ENCODE measurements at places on chromosomes 7 and 10.
A peak's percentile ranks its signal among the peaks of the same experiment; 100 is the strongest.

DNA sequence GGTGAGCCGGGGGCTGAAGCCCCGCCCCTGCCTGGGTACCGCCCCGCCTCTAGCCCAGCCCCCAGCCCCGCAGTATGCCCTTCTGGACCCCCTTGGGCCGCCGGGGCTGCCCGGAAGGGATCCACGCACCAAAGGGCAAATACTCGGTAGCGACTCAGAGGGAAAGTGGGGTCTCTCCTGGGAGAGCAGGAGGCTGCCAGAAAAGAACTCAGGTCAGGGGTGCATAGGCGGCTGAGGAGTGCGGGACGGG is 796 bp downstream of the FBXL15 start:
- DNase-seq: no peak

DNA sequence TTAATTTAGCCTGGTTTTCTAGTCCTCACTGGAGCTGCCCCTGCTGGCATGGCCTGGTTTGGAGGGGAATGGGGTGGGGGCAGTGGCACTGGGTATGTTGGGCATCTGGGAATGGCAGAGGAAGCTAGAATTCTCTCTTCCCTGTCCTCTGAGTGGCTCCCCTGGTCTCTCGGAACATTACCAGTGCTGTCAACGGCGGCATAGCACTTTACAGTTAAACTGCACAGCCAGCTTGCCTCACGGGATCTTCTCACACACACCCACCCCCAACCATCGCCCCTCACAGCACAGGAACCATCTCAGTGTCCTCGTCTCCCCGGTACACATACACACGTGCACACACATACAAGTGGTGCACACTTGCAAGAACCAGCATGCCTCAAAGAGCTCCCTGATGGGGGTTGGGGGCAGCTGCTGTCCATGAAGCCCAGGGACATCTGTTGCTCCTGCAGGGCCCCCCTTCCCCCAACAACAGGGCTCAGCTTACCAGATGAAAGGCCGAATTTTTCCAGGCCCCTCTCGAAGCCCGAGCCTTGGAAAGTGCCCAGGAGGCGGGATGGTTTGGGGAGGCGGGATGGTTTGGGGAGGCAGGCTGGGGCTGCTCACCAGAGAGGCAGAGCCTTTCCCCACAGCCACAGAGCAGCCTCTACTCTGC is 41.0 kb downstream of the TSPAN15 start:
- DNase-seq: no peak

DNA sequence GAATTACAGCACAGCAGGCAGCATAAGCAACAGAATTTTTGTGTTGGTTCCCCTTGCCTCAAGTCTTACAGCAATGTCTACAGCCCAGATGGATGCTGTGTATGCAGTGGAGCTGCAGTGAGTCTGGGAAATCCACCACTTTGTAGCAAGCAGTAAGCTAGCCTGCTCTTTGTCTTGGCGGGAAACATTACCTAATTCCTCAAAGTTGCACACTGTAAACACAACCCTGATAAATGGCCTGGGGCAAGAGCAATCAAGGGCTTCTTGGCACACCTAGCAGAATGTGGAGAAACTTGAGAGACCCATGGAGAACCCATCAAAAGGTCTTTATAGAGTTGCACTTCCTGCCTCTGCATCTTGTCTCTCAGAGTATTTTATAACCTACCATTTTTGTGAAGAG is 102.0 kb upstream of the FOXP2 start:
- no peak for DNase-seq

GRCh38 chr7:28882869-28883470 is 75.2 kb downstream of the TRIL start:
- DNase-seq: no peak

DNA sequence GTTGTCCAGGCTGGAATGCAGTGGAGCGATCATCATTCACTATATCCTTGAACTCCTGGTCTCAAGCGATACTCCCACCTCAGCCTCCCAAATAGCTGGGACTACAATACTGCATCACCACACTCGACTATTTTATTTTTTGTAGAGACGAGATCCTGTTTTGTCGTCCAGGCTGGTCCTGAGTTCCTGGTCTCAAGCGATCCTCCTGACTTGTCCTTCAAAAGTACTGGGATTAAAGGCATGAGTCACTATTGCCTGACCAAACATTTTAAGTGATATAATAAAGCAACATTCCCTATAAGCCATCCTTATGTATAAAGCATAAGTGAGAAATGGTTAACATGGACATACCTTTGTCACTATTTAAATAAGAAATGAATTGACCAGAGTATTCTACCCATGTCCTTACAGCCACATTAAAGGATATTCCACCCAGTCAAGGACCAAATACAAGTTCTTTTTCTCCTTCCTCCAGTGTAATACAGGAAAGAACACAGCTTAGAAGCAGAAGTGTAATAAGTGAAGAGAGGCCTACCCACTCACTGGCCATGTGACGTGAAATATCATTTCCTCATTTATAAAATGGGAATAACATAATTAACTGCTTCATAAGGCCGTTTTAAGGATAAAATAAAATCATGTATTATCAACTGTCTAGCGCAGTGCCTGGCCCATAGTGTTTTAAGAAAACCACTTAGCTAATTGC is 82.0 kb downstream of the DOCK4 start:
- DNase-seq: no peak

GRCh38 chr7:142790056-142790455 is 19.3 kb downstream of the PRSS2 start:
- no peak for DNase-seq

DNA sequence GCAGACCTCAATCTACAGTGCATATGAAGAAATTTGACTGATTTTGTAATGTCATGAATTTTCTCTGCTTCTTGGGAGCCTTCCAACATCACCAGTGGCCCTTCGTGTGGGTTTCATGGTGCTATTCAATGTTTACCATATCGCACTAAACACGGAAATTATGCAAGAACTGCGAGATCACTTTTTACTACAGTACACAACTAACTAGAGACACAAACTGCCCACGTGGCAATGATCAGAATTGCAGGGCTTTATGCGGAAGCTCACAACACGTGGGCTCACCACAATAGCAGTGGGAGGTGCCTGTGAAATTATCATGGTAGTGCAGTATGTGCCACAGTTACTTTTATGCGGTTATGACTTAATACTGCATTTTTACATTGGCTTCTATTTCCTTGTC is 449.7 kb upstream of the KLF6 start:
- DNase-seq: no peak

- DNase-seq: no peak
Observed at GRCh38 chr7:84546403-84546802, 351.8 kb upstream of the SEMA3A start.

DNA sequence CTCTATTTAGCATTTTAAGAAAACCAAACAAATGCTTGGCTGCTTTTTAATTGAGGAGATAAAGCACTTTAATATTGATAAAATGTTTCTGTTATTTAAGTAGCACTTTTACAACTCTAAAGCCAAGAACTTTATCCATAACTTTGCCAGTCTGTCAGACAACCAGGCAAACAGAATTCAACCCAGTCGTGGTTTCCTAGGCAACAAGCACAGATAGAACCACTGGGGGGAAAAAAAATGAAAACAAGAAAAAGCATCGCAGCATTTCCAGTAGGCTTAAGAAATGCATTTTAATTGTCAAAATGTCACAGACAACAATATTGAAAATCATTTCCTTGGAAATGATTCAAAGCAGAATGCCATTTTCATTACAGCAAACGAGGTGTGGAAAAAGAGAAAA is 323.4 kb downstream of the PARD3 start:
- DNase-seq: no peak

DNA sequence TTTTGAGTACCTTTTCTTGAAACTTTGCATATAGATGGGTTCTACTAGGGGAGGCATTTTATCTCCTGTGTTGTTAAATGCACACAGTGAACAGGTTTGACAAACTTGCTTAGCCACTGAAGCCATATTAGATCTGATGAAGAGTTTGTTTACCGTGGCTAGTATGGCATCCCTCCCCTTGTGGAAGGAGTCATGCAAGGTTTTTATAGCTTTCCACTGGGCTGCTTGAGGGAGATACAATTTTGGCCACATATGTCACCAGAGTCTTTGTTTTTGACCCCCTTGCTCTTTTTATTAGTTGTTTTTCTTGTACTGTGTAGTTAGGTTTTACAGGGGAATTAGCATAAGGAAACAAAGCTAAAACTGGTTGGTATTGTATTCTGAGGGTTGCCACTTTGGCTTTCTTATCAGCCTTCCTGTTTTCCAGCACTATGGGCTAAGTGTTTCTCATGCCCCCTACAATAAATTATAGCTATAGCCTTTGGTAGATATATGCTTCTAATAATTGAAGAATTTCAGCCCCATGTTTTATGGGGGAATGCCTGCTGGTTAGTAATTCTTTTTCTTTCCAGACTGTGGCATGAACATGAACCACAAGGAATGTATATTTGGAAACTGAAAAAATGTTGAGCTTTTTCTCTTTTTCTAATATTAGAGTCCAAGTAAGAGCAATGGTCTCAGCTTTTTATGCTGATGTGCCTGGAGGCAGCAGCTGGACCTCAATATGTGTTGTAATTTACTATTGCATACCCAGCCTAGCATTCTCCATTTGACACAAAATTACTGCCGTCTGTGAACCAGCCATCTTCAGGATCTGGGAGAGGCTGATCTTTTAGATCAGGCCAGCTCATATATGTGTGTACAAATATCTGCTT is 18.4 kb upstream of the STEAP2 start:
- DNase-seq: no peak

GRCh38 chr7:50711271-50712175 is 71.2 kb downstream of the GRB10 start:
- DNase-seq: no peak

DNA sequence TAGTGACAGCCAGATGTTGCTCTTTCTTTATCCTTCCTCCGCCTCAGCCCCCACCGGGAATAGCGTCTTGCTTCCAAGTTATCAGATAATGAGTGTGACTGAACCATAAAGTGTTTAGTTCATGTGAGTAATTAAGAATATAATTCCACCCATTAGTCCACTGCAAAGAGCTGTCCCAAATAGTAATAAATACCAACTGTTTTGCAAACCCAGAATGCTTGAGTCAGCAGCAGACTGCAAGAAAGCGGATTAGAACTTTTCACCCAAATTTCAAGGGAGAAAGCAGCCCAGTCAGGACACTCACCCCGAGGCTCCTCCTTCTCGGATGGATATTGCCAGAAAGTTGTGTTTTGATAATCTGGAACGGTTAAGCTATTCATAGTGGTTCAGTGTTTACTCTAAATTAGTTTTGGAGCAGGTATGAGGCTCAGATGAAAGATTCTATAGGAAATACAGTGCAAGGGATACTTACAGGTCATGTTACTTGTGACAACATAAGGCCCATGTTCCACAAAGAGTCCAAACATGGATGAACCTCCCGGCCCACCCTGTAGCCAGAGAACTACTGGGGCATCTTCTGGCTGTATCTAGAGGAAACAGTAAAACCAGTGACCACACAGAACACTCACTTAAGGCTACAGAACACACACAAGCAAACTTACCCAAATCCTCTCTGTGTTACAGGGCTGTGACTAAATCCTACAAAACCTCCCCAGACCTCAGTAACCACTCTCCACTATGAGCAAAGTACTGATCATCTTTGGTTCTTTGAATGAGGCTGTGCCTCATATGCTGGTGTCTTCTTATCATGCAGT is 50.5 kb downstream of the CPVL start:
- no peak for DNase-seq

GRCh38 chr10:128466831-128467371 is 340.7 kb upstream of the MKI67 start:
- no peak for DNase-seq

- DNase-seq: no peak
Observed at GRCh38 chr7:38283107-38283506, 9.7 kb upstream of the TARP start.

- DNase-seq: peak; percentile 37
Observed at GRCh38 chr7:118195837-118196474, 12.0 kb downstream of the LSM8 start.

DNA sequence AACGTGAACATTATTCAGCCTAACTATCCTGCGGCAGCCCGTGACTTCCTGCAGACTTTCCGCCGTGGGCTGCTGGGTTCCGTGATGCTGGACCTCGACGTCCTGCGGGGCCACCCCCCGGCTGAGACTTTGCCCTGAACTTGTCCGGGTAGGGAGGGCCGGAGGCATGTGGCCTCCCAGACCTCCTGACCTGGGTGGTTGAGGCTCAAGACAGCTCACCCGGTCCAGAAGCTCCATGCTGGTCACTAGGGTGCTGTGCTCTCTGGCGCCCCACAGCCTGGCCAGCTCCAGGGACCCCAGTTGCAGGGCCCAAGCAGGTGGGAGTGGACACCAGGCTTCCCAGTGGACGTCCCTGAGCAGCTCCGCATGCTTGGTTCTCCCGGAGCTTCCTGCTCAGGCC is 4.4 kb downstream of the SPRN start:
- no peak for DNase-seq

- DNase-seq: no peak
Observed at GRCh38 chr7:63031838-63032436, 966.7 kb upstream of the ZNF722 start.

GRCh38 chr10:73959484-73960243 is 38.3 kb upstream of the VCL start:
- no peak for DNase-seq

- no peak for DNase-seq
Observed at GRCh38 chr7:105662998-105663397, 81.7 kb upstream of the EFCAB10 start.
